ENCODE measurements at places on chromosomes 6 and 20.
A peak's percentile ranks its signal among the peaks of the same experiment; 100 is the strongest.

- DNase-seq, result peak; percentile 70
Measured at GRCh38 chr20:62702895-62703852, 5.5 kb upstream of the NTSR1 start.

DNA sequence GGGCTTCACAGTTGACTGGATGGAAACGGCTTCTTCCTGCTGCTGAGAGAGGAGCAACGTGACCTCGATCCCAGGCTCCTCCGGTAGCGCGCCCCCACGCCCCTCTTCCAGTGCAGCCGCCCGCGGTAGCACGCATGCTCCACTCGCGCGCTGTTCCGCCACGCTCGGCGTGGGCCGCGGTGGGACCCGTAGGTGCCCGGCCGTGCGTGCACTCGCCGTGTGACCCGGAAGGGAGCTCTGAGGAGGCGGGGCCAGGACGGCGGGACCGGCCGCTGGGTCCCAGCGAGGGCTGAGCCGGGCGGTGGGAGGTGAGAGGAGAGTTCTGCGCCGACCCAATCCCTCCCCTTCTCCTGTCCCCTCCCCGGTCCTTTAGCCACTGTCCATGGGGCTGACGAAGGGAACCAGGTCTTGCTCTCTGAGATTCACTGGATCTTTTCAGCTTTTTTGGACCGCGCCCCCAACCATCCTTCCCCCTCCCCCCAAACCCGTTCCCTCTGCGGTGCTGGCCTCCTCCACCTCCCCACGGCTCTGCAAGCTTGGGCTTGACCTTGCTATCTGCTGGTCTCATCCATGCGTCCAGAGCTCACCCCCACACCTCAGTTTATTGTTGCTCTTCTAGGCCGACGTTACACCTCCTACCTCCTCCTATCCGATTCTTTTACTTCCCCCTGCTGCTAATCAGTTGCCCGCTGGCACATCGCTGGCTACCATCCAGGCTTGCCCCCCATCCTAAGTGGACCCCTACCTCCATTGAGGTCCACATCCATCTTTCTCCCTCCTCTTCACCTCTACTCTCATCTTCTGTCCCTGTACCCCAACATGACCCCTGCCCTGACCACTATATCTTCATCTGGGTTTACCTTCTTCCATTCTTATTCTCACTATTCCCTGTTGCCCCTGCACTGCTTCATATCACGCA is at the start of gene CUL9:
Gene CUL9, plus strand, starts transcription at position 255 of the 919 bp plus-strand sequence. CDS start 2,115 bp downstream, outside the sequence.
- DNase-seq, result no peak

DNA sequence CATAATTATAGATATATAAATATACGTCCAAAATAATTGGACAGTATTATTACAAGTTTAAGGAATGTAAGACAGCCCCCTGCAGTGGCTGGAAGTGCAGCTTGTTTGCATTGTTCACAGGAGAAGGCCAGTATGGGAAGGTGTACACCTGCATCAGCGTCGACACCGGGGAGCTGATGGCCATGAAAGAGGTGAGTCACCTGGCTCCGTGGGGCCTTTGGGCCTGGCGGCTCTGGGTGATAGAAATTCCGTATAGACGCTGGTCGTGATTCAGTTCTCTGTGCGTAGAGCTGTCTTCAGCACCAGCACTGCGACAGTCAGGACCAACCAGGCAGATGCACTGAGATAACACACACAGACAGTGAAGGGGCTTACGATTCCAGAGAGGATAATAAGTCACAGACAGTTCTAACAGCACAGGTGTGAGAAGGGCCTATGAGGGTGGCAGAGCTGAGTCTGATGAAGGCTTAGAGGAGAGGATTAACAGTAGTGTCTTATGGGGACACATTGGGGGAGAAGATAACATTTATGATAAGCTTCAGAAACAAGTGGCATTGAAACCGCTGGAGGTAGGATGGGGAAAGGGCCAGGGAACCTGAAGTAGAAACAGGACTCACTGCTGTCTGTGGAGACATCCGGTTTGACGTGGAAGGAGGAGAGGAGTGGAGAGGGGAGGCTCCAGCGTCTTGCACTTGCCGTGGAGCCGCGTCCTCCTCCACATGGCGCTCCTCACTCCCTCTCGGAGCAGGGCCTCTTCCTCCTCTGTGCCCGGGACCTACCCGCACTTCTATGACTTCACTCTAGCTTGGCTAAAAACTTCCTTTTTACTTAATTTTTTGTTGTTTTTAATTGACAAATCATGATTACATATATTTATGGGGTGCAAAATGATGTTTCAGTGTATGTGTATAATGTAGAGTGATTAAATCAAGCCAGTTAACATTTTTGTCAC is 116.5 kb downstream of the MAP3K4 start:
- no peak for DNase-seq

GRCh38 chr6:25070547-25071366 is 135.0 kb upstream of the RIPOR2 start:
- peak; percentile 67 for DNase-seq

DNA sequence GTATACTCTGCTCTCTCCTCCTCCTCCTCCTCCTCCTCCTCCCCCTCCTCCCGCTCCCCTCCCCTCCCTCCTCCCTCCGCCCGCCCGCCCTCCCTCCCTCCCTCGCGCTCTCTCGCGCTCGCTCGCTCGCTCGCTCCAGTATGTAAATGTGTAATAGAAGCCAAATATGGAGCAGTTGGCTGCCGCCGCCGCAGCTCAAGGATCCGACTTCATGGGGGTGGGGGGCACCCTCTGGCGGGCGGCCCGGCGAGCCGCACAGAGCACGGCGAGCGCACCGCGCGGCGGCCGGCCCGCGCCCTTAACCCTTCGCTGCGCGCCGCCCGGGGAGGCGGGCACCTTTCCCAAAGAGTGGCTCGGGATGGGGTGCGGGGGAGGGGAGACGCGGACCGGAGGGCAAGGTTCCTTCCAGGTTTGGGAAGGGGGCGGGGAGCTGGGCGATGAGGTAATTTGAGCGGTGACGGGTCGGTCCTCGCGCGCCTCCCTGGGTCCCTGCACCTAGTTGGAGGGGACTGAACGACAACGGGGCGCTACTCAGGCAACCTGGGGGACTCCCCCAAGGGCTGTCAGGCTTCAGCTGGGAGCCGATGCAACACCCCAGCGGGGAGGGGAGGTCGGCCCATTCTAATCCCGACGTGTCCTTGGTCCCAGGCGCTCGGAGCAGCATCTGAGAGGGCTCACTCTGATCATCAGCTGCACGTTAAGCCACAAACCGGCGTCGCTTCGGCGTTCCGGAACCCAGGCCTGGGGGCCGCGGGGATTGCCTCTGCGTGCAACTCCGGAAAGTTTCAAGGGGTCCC is 409 bp upstream of the ATXN1 start:
- no peak for DNase-seq

GRCh38 chr6:109441069-109441816 is 719 bp downstream of the SMPD2 start:
- no peak for DNase-seq

DNA sequence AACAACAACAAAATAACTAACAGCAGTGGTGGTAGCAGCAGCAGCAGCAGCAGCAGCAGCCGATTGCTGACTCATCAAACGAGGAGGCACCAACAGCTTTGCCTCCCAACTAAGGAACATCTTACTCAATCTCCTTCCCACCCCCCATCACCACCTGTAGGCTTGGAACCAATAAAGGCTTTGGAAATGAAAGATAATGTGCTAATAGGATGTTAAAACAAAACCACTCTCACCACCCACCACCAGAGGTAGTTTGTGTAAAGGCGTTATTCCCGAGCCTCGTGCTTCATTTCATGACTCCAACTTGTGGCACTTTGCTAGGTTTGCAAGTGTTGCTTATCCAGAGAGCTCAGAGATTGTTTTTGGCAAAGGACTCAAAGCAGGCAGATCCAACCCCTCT is 346.5 kb downstream of the CD83 start:
- DNase-seq, result no peak

DNA sequence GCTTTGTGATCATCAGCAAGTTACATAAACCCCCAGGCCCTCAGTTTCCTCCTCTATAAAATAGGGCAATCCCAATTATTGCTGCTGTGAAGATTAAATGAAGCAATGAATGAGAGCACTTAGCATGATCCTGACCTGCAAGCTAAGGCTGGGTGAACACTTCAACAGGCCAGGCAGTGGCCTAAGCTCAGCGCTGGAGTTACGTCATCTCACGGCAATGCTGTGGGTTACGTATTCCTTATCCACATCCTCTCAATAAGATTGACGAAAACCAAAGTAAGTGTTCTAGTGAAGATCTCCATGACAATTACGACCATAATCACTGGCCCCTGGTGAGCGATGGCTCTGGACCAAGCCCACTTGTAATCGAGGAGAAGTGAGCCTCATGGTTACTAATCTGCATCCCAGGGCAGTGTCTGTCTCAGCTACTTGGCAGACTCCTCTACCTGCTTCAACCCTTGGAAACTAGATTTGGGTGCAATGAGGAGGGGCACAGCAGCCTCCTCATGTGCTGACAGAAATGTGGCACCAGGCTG is 274.1 kb upstream of the ARID1B start:
- no peak for DNase-seq

DNA sequence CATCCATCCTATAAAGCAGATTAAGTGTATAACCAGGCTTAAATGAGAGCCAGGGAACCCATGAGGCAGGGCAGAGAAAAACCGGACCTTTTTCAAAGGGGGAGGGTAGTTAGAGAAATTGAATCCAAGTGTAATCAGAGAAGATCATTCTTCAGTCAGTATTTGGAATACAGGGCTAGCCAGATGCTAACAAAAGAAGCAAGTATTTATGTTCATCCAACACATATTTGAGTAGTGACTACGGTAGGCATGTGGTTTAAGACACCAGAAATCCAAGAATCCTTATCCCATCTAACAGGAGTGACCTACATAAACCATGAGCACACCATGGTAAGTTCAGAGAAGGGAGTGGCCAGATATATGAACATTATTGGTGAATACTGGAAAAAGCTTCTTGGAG is 46.8 kb upstream of the FAM83C start:
- DNase-seq, result no peak

GRCh38 chr6:27980111-27980510 is 23.1 kb downstream of the OR2B6 start:
- no peak for DNase-seq

DNA sequence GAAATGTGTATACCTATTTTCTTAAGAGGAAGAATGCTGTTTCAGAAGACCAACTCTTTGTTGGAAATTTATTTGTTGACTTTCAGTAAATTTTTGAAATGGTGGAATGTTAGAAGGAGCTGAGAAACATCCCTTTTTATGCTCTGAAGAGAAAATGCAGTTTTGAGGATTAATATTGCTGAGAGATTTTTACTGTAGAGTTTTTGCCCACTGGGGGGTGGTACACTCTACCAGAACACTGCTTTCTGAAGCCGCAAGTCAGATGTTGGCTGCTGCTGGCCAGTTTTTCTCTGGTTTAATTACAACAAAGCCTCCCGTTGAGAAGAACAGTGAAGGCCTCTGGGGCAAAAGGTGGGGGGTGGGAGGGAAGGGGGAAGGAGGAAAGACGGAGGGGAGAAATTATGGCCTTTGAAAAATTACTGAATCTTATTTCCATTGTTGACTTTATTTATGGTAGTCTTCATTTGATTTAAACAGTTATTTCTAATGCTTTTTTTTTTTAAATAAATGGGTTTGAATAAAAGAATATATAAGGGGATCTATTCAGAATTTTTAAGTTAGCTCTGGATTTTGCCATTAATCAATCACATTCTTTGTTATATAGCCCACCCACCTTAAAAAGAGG is 3.0 kb downstream of the FLRT3 start:
- DNase-seq, result peak; percentile 58

All from NCI-H1694 (cell line).